ENCODE measurements at places on chromosomes 4 and X.

DNA sequence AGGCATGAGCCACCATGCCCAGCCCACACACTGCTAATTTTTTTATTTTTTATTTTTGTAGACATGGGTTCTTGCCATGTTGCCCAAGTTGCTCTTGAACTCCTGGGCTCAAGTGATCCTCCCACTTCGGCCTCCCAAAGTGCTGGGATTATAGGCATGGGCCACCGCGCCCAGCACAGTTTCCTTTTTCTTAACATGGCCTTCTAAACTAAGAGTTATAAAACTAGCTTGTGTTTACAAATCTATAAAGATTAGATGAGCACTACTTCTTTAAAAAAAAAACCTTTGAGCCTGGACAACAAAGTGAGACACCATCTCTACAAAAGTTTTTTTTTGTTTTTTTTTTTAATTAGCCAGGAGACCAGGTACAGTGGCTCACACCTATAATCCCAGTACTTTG is 10.7 kb downstream of the GRSF1 start:
- DNase-seq = no peak

DNA sequence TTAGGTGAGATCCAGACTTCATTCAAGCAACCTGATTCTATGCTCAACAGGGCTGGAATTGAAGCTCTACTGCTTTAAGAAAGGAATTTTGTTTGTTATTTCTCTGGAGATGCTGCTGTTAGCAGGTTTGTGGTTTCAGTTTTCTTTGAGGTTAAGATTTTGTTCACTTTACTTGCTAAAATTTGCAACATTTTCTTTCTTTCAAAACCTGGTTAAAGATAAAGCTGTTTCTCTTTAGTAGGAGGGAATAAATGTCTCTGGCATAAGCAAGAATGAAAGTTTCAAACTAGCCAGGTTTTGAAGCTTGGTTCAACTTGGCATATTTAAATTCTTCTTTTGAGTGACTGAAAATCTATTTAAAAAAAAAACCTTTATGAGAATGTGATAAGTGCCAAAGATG is 660.6 kb upstream of the NR3C2 start:
- DNase-seq = no peak

- no peak for DNase-seq
These were observed 95.5 kb downstream of the CASK start for GRCh38 chrX:41827886-41828285.

- no peak for DNase-seq
These were observed 54.3 kb upstream of the TET2 start for GRCh38 chr4:105092356-105092755.

- DNase-seq = no peak
These were observed 45.2 kb upstream of the SLC39A8 start for GRCh38 chr4:102390438-102390837.

GRCh38 chr4:11151500-11151899 is 277.2 kb downstream of the HS3ST1 start:
- DNase-seq = no peak

Measured in naive thymus-derived CD4-positive, alpha-beta T cell (primary cell).